ENCODE measurements at places on chromosomes 12 and 14. TPM values are rescaled to one million over a fixed set of nuclear protein-coding genes. Genes with fewer than 3 reads are reported as not detected.

GRCh38 chr12:82187011-82187410 is 171.2 kb downstream of the CCDC59 start:
- DNase-seq: no peak

Gene MGAT4C
- 1.2 TPM for polyA plus RNA-seq

GRCh38 chr14:100854435-100854834 is 28.5 kb downstream of the MEG3 start:
- DNase-seq: no peak

Gene ACVR1B
- polyA plus RNA-seq: 15.2 TPM

Gene KERA
- 0.02 TPM for polyA plus RNA-seq

DNA sequence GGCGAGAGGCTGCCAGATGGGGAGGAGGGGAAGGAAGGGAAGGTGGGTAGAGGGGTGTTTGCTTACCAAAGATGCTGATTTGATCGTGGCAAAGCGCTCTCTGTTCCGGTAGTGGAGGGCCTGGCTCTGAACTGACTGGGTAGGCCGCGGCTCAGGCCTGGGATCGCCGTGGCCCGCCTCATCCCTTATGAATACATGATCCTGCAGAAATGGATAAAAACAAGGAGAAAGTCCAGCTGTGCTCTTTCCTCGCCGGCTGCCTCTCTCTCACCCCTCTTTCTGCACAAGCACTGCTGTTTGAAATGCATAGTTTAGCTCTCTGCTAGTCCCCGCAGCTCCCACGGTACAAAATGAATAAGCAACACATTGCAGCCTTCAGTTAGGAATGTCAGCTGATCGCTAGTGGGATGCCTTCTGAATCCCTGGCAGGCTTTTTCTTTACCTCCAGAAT is 53.8 kb downstream of the PEBP1 start:
- peak; percentile 32 for DNase-seq

GRCh38 chr12:59304077-59304721 is 291.6 kb upstream of the SLC16A7 start:
- DNase-seq: no peak

DNA sequence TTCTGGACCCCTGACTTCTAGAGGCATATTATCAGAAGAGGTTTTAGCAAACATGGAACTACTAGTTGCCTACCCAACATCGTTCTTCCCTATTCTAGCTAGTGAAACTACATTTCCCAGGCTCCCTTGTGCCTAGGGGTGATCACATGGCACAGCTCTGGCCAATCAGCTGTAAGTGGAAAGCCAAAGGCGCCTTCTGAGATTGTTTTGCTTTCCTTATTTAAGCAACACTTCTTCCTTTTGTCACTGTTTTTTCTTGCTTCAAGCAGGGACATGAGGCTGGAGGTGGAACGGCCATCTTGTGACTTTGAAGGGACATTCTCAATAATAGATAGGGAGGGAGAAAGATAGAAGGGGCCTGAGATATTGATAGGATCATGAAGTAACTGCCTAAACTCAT is 136.7 kb downstream of the ZNF664 start:
- DNase-seq: no peak

DNA sequence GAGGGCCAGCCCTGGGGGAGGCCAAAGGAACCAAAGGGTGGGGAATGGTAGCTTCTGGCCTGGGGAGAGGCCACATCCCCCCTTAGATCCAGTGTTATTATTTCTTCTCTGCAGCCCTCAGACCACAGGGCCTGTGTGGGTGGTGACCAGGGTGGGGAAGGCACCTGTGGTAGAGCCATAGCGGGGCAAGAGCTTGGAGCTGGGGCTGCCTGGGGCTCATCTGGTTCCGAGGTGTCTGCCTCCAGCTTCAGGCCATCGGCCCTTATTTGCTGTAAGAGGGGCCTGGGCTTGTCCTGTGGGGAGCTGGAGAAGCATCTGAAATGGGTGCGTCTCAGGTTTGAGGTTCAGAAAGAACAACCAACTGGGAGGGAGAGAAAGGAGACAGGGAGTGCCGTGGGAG is 2.1 kb upstream of the B3GNT4 start:
- no peak for DNase-seq

DNA sequence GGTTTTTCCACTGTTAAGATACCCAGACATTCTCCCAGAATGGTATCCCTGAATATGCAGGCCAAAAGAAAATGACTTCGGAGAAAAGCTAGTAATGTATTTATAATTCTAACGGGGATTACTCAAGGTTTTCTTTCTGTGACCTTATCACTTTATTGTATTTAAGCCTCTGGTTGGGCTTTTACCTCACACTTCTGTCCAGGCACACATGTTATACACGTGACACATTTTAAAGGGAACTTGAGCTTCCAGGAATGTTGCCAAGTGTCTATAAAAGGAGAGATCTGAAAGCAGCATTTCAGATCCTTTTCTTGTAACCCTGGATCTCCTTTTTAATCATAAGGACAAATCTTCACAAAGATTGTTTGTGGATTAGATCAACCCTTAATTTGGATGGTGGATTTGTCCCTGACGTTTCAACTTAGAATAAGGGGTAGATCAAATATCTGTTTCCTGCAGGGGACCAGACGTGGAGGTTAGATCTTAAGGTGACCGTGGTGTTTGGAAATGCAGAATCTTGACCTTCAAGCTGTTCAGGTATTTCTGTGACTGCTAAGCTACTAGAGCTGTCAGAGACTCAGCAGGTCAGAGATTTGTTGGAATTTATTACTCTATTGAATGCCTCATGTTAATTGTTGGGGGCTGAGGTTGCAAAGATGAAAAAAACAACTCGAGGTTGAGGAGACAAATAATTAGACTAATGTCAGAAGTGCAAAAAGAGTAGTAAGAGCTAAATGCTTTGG is 1.5 kb downstream of the CIPC start:
- DNase-seq: no peak

Gene KRT7
- 0.16 TPM for polyA plus RNA-seq

GRCh38 chr14:56900726-56901125 is 90.4 kb upstream of the OTX2 start:
- no peak for DNase-seq

GRCh38 chr14:68377006-68377405 is 415.9 kb downstream of the ZFP36L1 start:
- no peak for DNase-seq

- DNase-seq: no peak
Observed at GRCh38 chr12:57840726-57841125, 5.8 kb downstream of the CTDSP2 start.

DNA sequence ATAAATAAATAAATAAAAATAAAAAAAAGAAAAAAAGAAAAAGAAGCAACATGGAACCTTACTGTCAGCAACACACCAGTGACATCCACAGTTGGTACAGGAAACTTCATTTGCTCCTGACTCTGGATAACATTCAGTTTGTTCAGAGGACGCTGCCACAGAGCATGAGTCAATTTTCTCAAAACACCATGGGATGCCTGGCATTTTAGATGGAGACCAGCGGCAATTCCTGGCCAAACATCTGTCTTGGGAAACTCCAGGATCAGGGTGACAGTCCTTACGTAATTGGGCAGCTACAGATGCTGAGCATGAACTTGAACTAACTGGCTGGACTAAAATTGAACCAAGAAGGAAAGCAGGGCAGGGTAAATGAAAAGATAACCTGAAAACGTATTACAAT is 166.2 kb upstream of the CPNE8 start:
- no peak for DNase-seq

DNA sequence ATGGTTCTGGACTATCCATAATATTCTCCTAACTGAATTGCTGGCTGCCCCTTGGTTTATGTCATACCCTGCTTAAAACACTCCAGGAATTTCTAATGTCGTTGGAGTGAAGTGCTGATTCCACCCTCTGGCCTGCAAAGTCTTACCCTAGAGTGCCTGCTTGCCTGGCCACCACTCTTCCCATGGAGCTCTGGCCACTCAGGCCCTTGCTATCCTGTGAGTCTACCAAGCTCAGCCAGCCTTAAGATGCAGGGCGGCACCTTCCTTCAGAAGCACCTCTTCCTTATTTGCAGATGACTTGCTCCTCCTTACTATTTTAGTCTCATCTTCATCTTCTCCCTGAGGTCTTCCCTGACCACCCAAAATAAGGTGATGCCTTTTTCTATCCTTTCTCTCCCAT is 35.3 kb downstream of the SLC6A15 start:
- no peak for DNase-seq

DNA sequence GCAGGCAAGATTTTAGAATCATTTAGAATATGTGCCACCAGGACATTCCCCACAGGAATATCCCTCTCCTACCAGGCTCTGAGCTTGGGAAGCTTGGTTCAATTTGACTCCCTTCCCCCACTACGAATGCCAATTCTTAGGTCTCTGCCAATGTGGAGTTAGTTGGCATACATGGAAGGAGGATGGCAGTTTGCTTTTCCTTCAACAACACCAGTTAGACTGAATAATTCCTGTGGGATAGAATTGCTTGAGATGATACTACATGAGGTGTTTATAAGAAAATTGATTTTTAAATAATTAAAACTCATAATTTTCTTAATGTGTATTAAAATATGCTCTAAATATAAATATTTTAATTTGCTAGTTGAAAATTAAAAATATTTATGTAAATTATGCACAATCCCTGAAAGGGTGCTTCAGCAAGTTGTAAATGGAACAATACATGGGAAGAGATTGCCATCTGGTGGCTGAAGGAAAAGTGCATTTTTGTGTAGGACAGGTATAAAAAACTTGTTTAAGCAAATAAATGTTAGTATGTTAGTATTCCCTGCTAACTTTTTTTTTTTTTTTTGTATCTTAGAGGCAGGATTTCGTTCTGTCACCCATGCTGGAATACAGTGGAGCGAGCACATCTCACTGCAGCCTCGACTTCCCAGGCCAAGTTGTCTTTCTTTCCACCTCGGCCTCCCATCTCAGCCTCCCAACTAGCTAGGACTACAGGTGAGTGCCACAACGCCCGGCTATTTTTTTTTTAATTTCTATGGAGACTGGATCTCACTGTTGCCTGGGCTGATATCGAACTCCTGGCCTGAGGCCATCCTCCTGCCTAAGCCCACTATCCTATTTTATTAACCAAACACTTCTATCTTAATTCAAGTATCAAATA is 25.8 kb upstream of the STRAP start:
- DNase-seq: no peak

GRCh38 chr14:76876076-76876475 is 49.9 kb downstream of the LRRC74A start:
- peak; percentile 70 for DNase-seq

GRCh38 chr12:123142921-123143735 is 7.8 kb downstream of the PITPNM2 start:
- DNase-seq: no peak

Gene DNAI7
- 0.32 TPM for polyA plus RNA-seq

GRCh38 chr12:46087916-46088439 is 97.6 kb upstream of the SCAF11 start:
- DNase-seq: no peak

Gene CLEC7A
- polyA plus RNA-seq: 2.4 TPM

All from right cardiac atrium (tissue), 5 donors.